ENCODE measurements at places on chromosomes 4 and X.

DNA sequence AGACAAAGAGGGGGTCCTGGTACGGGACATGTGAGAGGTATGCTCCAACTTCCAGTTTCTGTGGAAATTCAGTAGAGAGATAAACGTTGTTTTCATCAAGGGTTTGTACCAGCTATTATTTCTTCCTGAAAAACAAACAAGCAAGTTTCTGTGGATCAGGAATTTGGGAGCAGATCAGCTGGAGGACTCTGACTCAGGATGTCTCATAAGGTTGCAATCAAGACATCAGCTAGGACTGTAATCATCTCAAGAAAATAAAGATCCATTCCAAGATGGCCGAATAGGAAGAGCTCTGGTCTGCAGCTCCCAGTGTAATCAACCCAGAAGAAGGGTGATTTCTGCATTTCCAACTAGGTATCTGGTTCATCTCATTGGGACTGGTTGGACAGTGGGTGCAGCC lies 23.5 kb upstream of the NFKB1 start:
- H3K27me3 ChIP-seq, result no peaks in the 10 kb centered on the region
- no peak overlapping the region for H3K27ac ChIP-seq
- no peaks in the 10 kb centered on the region for H3K4me1 ChIP-seq
- no peak for DNase-seq

DNA sequence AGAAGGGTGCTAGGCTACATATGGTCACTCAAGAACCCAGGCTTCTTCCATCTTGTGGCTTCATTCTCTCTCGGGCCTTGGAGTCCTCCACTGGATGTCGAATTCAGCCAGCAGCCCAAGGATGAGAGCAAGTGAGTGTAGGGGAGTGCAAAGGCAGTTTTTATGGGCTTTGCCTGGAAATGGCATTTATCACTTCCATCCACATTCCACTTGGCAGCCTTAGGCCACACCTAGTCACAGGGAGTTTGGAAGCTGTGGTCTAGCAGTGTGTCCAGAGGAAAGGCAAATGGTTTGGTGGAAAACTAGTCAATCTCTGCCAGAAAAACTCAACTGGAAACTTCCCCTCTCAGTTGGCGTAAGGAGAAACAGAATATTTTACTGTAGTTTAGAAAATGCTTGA lies 59.0 kb downstream of the NHS start:
- DNase-seq, result no peak
- H3K27me3 ChIP-seq, result no peaks in the 10 kb centered on the region
- H3K36me3 ChIP-seq, result no peaks in the 10 kb centered on the region
- no peak overlapping the region for H3K27ac ChIP-seq
- no peaks in the 10 kb centered on the region for H3K4me1 ChIP-seq

GRCh38 chr4:7912826-7913225 lies 26.8 kb downstream of the AFAP1 start:
- H3K27ac ChIP-seq, result no peak overlapping the region
- no peak for DNase-seq
- H3K36me3 ChIP-seq, result no peaks in the 10 kb centered on the region

GRCh38 chrX:140360284-140360683 lies 144.6 kb downstream of the SOX3 start:
- H3K4me3 ChIP-seq, result no peak overlapping the region
- H3K27ac ChIP-seq, result no peak overlapping the region
- no peaks in the 10 kb centered on the region for H3K27me3 ChIP-seq
- no peaks in the 10 kb centered on the region for H3K4me1 ChIP-seq
- no peaks in the 10 kb centered on the region for H3K36me3 ChIP-seq
- DNase-seq, result no peak

Data from fibroblast of lung (primary cell).